ENCODE measurements at places on chromosomes 11 and 22. TPM values are rescaled to one million over a fixed set of nuclear protein-coding genes. Genes with fewer than 3 reads are reported as not detected.

The USP2 gene
- 1.8 TPM for total RNA-seq

The RIBC2 gene
- 0.49 TPM for total RNA-seq

The GVQW3 gene
- total RNA-seq = 5.2 TPM

The TRIM48 gene
- 0.43 TPM for total RNA-seq

The ZNF280B gene
- total RNA-seq = 0.49 TPM

The POTEH gene
- total RNA-seq = not detected

The IRAG1 gene
- total RNA-seq = 4.1 TPM

The RABL2B gene
- 24.8 TPM for total RNA-seq

The RNF141 gene
- total RNA-seq = 24.2 TPM

The SLC17A6 gene
- total RNA-seq = 0.37 TPM

The TNKS1BP1 gene
- total RNA-seq = 36.0 TPM

The DDTL gene
- not detected for total RNA-seq

The GUCY1A2 gene
- total RNA-seq = 13.8 TPM

The TBX1 gene
- 15.4 TPM for total RNA-seq

The RFPL3 gene
- total RNA-seq = not detected

The MUC5B gene
- not detected for total RNA-seq

The CHRDL2 gene
- not detected for total RNA-seq

The MRGPRD gene
- not detected for total RNA-seq

The MRTFA gene
- 11.0 TPM for total RNA-seq

The OR51A2 gene
- total RNA-seq = not detected

The CHADL gene
- total RNA-seq = 0.75 TPM

The MYO7A gene
- total RNA-seq = 0.64 TPM

The CBX6 gene
- total RNA-seq = 25.6 TPM

The ARRB1 gene
- 44.6 TPM for total RNA-seq

The C11orf91 gene
- not detected for total RNA-seq

The CRYBB2 gene
- total RNA-seq = 0.86 TPM

The TSPAN18 gene
- 13.3 TPM for total RNA-seq

The DEUP1 gene
- not detected for total RNA-seq

The LARGE2 gene
- not detected for total RNA-seq

The CHRNA10 gene
- 0.43 TPM for total RNA-seq

The SAA1 gene
- total RNA-seq = 3.3 TPM

The EMID1 gene
- total RNA-seq = 7.9 TPM

The SEPTIN5 gene
- 8.3 TPM for total RNA-seq

The OR8G5 gene
- not detected for total RNA-seq

The TRIM49 gene
- 2.0 TPM for total RNA-seq

The ELF5 gene
- not detected for total RNA-seq

The RTN4R gene
- total RNA-seq = 39.2 TPM

The CAVIN3 gene
- 60.8 TPM for total RNA-seq

The AMBRA1 gene
- 44.6 TPM for total RNA-seq

The GGTLC2 gene
- total RNA-seq = not detected

The DNAJB13 gene
- 1.8 TPM for total RNA-seq

The ARHGAP32 gene
- not detected for total RNA-seq

The TUB gene
- total RNA-seq = 21.4 TPM

The GGTLC3 gene
- total RNA-seq = not detected

The RPL3 gene
- 7,167 TPM for total RNA-seq

The PIM3 gene
- total RNA-seq = 106 TPM

The HIPK3 gene
- total RNA-seq = 25.3 TPM

The INSC gene
- not detected for total RNA-seq

Measured in G401 (cell line).